ENCODE measurements at places on chromosomes 6 and 20.

DNA sequence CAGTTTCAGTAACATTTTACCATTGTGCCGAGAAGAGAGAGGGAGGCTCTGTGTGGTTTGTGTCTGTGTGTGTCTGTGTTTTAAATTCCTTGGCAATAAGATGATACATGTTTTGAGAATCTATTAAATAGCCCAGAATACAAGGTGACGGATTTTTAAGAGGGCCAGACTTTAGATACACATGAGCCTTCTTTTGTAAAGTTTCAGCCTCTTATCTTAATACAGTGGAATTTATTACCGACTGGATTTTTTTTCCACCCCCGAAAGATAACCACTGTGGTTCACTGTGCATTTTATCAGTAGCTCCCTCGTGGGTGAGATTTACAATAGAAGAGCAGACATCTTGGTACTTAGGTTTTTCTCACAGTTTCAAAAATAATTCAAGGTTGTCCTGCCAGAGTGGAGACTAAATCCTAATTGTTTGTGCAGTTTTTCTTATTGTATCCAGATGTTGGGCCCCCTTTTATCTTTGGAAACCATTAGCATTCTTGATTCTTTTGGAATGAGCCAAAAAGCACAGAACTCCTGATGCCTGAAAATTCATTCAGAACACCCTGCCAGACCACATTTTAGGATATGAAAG, 49.9 kb downstream of the STK4 start:
- no peak for DNase-seq

GRCh38 chr6:141164042-141164743, 968.5 kb upstream of the GJE1 start:
- DNase-seq: no peak

GRCh38 chr6:101879782-101880181, 486.3 kb downstream of the GRIK2 start:
- DNase-seq: no peak

- no peak for DNase-seq
Measured at GRCh38 chr20:15976047-15976736, 597.1 kb downstream of the KIF16B start.

DNA sequence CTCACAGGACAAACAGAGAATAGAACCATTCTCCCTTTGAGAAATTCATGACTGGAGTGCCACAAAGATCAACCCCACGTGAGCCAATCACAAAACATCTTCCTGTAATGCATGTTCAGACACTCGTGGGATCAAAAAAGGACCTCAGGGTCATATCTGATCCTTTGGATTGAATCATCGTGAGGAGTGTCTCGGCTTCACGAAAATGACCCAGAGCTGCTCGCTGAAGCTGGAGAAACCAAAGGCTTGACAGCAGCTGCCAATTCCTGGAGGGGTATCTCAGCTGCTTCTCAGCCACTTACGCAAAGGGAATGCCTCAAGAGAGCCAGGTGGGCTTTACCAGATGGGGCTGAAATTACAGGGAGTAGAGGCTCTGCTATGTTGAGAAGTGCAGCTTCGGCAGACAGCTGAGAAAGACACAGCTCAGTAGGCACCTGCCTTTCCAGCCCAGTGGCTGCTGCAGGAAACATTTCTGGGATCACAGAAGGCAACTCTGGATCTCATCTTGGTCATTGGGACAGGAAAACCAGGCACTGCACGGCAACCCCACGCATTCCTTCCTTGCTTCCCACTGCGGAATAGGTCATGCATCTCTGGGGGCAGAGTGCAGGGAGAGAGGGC, 813.1 kb downstream of the KIF16B start:
- DNase-seq: no peak

GRCh38 chr20:36454698-36455427, 86.5 kb upstream of the MYL9 start:
- DNase-seq: no peak

DNA sequence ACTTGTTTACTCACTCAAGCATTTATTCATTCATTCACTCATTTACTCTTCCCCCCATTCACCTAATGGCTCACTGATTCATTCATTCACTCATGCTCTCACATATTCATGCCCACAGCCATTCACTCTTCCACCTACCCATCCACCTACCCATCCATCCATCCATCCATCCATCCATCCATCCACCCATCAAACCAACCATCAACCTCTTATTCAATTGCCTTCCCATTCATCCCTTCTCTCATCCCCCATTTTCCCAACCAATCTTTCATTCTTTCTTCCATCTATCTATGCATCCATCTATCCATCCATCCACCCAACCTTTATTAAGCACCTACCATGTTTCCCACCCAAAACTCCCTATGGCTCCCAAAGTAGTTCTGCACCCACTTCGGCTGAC, 1.6 kb upstream of the ARHGAP40 start:
- no peak for DNase-seq

- no peak for DNase-seq
Measured at GRCh38 chr6:131001945-131002660, 60.9 kb downstream of the EPB41L2 start.

- DNase-seq: no peak
Measured at GRCh38 chr6:80161434-80161833, 55.0 kb downstream of the BCKDHB start.

DNA sequence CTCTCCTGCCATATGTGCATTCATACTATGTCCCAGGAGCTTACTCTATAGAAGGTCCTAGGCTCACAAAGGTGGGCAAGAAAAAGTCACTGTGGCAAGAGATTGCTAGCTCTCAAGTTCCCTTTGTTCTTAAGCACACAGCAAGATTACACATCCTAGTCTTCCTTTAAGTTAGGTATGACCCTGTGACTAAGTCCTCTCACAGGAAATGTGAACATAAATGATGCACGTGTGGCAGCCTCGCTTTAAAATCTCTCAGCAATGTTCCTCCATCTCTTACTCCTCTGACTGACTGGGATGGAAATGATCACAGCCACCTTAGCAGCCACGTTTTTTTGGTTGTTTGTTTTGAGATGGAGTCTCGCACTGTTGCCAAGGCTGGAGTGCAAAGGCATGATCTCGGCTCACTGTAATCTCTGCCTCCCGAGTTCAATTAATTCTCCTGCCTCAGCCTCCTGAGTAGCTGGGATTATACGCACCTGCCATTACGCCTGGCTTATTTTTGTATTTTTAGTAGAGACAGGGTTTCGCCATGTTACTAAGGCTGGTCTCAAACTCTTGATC, 35.7 kb upstream of the HAO1 start:
- DNase-seq: no peak

DNA sequence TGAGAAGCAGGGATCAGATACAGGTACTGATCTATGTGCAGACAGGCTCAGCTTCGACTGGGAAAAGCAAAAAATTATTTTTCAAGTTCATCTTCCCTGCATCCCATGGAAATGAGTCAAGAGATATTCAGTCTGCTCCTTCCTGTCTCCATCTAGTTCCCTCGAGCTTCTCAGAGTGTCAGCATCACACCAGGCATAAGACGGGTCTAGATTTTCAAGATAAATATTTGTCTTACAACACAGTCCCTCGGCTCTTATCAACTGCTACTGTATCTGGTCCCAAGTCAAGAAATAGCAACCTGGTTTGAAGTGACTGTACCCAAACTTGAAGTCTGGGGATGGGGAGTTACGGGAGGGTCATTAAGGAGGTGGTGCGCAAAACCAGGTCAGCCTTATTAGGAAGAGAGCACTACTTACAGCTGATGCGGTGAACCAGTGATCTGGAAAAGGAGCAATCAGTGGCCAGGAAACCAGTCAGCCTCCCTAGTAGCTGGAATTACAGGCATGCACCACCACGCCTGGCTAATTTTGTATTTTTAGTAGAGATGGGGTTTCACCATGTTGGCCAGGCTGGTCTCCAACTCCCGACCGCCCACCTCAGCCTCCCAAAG, 29.7 kb downstream of the ZMYND8 start:
- DNase-seq: no peak

DNA sequence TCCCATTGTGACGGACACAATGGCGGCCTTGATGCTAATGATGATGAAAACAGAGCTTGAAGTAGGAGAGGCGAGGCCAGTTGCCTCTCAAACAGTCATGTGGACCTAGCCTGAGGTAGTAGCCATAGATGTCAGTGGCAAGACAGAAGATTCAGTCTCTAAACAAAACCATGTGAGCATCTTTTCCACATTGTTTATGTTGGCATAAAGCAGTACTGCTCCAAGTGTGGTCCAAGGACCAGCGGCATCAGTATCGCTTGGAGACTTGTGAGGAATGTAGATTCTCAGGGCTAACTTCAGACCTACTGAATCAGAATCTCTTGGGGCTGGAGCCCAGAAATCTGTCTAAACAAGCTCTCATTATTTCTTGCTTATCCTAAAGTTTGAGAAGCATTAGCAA, 312.8 kb upstream of the JAG1 start:
- no peak for DNase-seq

DNA sequence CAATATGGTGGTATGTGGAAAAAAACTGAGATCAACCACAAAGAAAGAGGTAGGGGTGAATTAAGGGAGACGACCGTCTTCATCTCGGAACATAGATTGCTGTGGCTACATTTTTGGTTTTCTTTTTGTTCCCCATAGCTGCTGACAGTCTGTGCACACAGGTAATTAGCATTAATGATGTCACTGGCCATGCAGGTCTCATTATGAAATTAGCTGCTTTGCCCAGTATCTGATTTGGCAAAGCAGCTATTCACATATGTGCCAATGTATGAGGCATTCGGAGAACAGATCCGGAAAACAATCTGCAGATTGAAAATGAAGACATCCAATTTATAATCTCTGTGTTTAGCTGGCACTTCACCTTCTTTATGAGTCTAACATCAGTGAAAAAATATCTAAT, 13.1 kb downstream of the NOX3 start:
- peak; percentile 50 for DNase-seq

DNA sequence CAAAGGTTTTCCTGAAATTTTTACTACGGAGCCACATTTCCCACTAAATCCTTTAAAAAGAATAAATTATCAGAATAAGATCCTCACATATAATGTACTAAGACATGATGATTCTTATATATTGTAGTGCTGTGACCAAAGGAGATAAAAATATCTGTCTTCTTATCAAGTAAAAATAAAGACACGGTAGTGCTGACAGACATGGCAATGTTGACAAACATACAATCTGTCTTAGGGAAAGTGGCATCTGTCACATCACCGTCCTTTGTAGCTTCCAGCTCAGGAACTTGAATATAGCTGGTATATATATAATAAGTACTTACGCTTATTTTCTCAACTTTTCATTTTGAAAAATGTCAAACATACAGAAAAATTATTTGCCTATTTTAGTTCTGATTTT, 66.8 kb downstream of the NUDT3 start:
- DNase-seq: no peak

DNA sequence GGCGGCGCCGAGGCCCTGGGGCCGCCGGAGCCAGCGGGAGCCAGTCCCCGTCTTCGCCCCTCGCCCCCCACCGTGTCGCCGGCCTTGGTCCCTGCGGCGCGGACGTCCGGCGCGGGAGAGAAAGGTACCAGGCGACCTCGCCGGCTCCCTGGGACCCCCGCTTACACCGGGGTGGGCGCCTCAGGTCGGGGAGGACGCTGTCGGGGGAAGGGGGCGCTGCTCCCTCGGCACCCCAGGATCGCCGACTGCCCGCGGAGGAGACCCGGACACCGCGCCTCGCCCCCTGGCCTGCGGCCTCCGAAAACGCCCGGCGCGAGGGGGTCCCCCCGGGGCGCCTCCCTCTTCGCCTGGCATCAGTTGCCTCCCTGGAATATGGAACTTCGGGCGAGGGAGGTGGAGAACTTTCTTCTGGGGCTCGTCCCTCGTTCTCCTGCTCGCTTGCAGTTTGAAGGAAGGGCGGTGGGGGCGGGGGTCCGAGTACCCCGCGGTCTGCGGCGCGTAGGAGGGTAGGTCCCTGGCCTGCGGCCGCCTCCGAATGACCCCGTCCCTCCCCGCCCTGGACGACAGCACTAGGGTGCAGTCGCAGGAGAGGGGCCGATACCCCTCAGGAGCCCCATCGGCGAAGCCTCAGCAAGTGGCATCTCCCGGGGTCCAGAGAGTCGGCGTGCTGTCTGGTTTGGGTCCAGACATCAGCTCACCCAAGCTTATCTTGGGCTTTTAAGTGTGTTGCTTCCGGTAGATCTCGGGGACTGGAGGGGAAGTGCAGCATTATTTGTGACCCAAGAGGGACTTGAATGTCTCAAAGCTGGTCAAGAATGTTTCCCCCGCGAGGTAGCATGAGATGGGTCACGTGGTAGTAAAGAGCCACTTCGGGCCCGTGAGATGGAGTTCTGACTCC, 549 bp downstream of the ANKRD6 start:
- no peak for DNase-seq

DNA sequence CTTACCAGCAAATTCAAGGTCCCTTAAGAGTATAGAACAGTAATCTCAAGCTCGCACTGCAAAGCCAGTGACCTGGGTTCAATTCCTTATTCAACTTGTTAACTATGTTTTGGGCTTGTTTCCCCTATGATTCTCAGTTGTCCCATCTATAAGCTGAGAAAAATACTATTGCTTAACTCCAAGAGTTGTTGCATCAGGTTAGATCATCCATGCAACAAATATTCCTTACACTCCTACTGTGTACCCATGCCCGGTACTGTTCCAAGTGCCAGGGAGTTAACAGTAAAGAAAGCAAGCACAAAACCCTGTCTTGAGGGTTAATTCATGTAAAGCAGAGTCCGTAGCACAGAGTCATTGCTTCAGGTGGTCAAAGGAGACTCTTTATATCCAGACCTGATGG, 247.3 kb downstream of the MAFB start:
- no peak for DNase-seq

- peak; percentile 13 for DNase-seq
Measured at GRCh38 chr6:128882991-128883611, at the start of gene LAMA2. TSS of gene LAMA2 (plus strand) at chr6:128883138. CDS start at chr6:128883246, 108 bp downstream.

DNA sequence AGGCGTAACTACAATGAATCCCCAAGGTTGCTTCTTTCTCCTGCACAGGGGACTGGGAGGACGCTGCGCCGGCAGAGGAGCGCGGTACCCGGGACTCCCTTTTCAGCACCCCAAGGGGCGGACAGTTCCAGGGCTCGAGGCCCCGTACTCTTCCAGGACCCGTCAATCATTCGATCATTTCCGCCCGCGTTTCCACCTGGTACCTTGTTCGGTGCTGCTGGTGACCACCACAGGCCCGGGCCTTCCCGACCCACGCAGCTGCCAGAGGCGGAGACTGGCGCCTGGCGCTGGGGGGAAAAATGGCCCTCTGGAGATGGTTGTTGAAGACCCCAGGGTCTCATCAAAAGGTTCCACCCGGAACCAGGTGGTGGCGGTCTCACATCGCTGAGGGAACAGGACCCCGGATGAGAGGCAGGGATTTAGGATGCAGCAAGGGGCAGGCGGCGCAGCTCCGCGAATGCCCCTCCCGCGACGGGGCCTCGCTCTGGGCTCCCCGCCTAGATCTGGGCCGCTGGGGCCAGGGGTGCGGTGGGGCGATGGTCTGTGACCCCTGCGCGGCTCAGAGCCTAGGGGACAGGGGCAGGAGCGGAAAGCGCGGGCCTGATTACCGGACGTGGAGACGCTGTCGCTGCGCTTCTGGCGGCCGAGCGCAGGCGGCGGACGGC, 744 bp downstream of the VSX1 start:
- no peak for DNase-seq

DNA sequence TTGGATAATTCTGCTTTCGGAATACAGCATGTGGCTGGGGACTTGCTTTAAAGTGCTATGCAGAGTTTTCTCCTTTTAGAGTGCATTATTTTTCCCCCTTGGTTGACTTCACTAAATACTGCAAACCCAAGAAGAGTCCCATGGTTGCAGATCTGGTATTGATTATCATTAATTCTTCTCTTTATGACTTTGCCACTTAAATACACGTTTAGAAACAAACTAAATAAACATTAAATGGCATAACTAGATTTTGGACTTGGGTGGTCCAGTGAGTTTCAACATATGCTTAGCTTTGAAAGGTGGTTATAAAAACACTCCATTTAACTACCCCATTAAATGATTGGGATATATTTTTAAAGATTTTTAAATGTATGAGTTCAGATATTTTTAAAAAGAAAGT, 279.2 kb downstream of the SOX4 start:
- DNase-seq: no peak

GRCh38 chr20:3744806-3745685, 12.6 kb downstream of the HSPA12B start:
- peak; percentile 83 for DNase-seq
